ENCODE measurements at places on chromosomes 12 and 14.

DNA sequence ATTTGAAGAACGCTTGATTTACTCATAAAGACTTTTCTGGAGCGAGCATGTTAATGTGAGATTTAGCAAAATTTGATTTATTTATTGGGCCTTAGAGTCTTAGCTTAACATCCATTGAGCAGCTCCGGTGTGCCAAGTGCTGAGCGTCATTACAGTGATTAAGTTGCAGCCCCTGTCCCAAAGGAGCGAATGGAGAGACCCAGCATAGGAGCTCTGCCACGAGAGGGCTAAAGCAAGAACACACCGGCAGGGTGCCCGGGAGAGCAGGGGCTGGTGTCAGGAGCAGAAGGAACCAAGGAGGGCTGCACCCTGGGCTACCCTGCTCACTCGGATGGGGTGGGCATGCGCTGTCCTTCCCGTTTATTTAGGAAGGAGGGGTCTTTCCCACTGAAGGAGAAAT, 50.6 kb downstream of the PPP2R5C start:
- DNase-seq = no peak

GRCh38 chr12:26701604-26702215, 131.3 kb downstream of the ITPR2 start:
- peak; percentile 56 for DNase-seq

DNA sequence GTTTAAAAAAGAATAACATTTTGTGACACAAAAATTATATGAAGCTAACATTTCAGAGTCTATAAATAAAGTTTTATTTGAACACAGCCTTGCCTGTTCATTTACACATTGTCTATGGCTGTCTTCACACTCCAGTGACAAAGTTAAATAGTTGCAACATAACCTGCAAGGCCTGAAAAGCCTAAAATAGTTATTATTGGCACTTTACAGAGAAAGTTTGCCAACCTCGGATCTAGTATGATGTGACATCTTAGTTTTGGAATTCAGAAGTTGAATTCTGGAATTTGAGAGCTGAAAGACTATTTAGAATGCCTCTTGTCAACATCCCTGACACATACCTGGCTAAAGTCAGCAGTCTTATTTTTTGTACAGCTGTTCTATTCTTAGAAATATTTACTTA, 68.3 kb downstream of the DYRK2 start:
- peak; percentile 47 for DNase-seq

DNA sequence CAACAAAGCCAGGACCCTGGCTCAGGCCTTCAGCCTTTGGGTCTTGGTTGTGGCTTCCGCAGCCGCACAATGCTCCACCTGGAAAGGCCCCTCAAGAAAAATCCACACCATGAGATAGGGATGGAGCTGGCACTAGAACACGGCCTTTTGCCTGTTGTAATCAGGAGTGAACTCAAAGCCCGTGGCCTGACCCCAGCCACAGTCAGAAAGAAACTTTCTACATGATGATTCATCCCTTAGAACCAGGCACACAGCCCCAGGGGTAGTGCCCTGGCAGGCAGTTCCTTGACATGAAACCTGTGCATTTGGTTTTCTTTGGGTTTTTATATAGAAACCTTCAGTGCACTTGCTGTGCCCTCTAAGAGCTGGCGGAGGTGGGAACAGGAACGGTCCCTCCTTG, 5.1 kb downstream of the CLMN start:
- DNase-seq = peak; percentile 54

GRCh38 chr14:105281371-105282097, 19.3 kb downstream of the BRF1 start:
- peak; percentile 67 for DNase-seq

- no peak for DNase-seq
Measured at GRCh38 chr14:100585448-100586152, 1.6 kb downstream of the BEGAIN start.

GRCh38 chr12:109844091-109844490, 10.9 kb upstream of the TRPV4 start:
- no peak for DNase-seq

- peak; percentile 80 for DNase-seq
Measured at GRCh38 chr12:112252184-112252583, 126.8 kb downstream of the TRAFD1 start.

GRCh38 chr12:117580718-117581062, 219.3 kb upstream of the NOS1 start:
- no peak for DNase-seq

- peak; percentile 68 for DNase-seq
Measured at GRCh38 chr12:122880155-122880667, 15.7 kb downstream of the VPS37B start.

GRCh38 chr12:91778091-91778832, 367.4 kb downstream of the BTG1 start:
- DNase-seq = peak; percentile 43

DNA sequence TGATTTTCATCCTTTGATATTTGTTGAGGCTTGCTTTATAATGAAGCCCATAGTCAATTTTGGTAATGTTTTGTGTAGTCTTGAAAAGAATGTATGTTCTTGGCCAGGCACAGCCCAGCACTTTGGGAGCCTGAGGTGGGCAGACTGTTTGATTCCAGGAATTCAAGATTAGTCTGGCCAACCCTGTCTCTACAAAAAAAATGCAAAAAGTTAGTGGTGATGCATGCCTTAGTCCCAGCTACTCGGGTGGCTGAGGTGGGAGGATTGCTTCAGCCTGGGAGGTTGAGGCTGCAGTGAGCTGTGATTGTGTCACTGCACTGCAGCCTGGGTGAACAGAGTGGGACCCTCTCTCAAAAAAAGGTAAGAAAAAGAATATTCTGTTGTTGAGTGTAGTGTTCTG, 10.8 kb downstream of the ETNK1 start:
- peak; percentile 50 for DNase-seq

DNA sequence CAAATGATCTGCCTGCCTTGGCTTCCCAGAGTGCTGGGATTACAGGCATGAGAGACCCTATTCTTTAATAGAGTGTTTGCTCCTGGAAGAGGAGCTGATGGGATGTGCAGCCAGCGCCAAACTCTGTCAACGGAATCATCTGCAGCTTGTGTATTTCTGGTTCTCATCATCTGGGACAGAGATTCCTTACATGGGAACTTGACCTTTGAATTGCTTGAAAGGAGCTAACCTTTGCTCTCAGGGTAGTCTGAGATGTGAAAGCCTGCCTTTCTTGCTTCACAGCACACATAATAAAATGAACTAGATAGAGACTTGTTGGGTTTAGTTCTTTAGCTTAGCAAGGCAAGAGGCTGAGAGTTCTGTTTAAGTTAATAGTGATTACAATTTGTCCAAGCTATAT, 120.0 kb downstream of the OTOGL start:
- no peak for DNase-seq

GRCh38 chr12:3827301-3828000, 45.7 kb downstream of the PARP11 start:
- DNase-seq = no peak

DNA sequence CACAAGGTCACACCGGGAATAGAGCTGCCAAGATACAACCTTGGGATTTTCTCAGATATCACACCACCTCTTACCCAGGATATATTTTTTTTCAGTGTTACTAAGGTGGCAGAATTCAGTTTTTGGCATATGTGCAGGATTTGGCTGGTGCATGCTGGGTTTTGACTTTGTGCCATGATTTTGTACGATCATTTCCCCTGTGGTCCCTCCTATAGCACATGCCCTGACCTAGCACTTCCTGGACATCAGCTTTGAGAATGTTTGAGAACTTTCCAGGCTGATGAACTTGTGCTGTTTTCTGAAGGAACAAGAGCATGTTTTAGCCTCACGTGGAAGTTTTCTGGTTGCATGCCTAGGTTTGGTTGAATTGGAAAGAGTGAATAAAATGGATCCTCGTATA, 11.0 kb upstream of the TBPL2 start:
- peak; percentile 42 for DNase-seq

GRCh38 chr12:63764481-63764880, 15.2 kb upstream of the RXYLT1 start:
- no peak for DNase-seq

- DNase-seq = peak; percentile 15
Measured at GRCh38 chr12:13390381-13390861, 193.9 kb downstream of the EMP1 start.

DNA sequence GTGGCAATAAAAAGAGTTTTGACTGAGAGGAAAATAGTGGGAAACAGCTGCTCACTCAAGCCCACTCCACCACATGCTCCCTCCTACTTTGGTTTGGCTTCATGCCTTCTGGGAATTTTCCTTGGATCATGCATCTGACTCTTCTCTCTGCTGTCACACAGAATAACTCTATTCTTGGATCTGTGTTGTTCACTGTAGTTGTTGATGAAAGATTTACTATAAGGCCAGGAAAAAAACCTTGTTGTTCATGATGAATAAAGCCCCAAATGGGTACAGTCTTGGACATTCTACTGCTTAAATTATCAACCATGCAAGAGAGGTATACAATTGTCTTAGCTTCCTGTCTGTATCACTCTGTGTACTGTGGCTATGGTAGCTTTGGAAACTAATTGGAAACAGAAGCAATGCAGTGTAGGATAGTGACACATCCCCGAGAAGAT, 70.5 kb downstream of the TMX1 start:
- DNase-seq = peak; percentile 39

DNA sequence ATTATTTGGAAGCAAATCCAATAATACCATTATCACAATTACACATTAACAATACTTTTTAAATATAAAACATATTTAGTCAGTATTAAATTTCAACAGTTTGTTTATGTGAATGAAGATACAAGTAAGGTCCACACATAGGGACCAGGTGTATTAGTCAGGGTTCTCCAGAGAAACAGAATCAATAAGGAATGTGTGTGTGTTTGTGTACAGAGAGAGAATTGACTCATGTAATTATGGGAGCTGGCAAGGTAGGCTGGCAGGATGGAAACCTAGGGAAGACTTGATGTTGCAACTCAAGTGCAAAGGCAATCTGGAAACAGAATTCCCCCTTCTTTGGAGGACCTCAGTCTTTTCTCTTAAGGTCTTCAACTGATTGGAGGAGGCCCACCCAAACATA, 123.2 kb upstream of the OTX2 start:
- no peak for DNase-seq

DNA sequence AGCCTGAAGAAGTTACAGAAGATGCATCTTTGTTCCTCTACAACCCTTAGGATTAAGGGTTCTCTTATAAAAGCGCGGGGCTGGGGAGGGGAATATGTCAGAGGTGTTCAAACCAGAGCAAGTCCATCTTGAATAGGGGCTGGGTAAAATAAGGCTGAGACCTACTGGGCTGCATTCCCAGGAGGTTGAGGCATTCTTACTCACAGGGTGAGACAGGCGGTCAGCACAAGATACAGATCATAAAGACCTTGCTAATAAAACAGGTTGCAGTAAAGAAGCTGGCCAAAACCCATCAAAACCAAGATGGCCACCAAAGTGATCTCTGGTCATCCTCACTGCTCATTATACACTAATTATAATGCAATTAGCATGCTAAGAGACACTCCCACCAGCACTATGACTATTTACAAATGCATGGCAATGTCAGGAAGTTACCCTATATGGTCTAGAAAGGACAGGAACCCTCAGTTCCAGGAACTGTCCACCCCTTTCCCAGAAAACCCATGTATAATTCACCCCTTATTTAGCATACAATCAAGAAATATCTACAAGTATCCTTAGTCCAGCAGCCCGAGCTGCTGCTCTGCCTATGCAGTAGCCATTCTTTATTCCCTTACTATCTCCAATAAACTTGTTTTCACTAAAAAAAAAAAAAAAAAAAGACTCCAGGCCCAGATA, 108.1 kb upstream of the FOXN3 start:
- DNase-seq = peak; percentile 26

GRCh38 chr14:35340616-35341453, 48.7 kb downstream of the PSMA6 start:
- DNase-seq = no peak

GRCh38 chr12:130689408-130690405, 26.4 kb downstream of the RIMBP2 start:
- no peak for DNase-seq

DNA sequence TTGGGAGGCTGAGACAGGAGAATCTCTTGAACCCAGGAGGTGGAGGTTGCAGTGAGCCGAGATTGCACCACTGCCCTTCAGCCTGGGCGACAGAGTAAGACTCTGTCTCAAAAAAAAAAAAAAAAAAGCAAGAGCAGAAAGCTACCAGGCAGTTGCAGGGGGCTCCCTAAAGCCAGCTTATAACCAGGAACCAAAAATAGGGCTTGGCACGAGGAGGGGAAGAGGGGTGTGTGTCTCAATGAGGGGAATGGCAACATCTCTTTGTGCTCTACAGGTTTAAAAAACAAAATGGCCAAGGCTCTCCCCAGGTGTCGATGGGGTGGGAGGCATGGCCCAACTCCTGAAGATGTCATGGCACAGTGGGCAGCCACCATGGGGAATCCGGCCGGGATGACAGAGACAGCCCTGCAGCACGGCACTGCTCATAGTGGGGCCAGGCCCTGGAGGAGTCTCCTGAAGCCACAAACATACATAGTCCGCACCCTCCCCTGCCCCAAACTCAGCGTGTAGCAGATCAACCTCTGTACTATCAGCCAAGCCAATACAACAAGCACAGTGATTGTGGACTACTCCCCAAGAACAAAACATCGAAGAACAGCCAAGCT, 16.0 kb upstream of the EIF5 start:
- DNase-seq = no peak

- DNase-seq = no peak
Measured at GRCh38 chr14:95833429-95833828, 43.2 kb upstream of the TUNAR start.

DNA sequence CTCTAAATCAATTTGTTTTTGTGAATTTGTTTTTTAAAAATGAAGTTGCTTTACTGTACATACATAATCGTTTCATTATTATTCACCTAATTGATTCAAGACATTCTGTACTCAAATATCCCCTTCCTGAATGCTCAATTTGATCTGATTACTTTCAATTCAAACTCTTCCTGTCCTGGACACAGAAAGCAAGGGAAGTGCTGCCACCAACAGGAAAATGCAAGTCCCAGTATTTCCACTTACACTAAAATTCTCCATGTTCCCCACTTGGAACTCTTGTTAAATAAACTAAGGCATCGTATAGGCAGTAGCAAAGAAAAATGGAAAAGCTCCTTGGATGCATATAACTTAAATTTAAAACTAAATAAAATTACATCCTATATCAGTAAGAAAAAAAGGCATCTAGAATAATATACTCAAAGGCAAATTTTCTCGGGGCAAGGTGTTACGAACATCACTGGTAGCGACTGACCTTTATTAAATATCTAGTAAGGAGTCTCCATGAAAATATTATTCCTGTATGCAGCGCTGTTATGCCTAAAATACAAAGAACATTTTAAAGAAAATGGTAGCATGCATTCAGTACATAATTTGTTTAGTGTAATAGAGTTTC, 72.0 kb upstream of the DBX2 start:
- DNase-seq = peak; percentile 37

DNA sequence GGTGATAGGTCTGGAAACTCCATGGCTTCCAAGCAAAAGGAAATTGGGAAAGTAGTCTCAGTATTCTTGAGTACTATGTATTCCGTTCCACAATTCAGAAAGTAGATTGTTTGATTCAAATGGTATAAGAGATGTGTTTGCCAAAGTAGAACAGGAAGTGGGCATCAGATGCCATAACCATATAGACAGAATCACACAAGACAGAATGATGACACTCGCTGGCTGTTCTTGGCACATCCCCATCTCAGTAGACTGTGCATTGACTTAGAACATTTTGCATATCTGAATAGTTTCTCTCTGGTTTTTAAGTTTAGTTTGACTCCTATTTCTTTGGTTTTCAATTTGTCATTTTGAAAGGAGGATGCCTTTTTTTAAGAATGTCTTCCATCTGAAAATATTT, 221.1 kb upstream of the RGS6 start:
- no peak for DNase-seq

GRCh38 chr14:104594310-104595046, 10.1 kb downstream of the TMEM179 start:
- no peak for DNase-seq

- DNase-seq = no peak
Measured at GRCh38 chr12:99746538-99746937, 99.0 kb downstream of the GARIN6 start.

All from iris pigment epithelial cell (primary cell).